Putamen (tissue), 1 donor: ENCODE measurements at places on chromosomes 2 and 18.

DNA sequence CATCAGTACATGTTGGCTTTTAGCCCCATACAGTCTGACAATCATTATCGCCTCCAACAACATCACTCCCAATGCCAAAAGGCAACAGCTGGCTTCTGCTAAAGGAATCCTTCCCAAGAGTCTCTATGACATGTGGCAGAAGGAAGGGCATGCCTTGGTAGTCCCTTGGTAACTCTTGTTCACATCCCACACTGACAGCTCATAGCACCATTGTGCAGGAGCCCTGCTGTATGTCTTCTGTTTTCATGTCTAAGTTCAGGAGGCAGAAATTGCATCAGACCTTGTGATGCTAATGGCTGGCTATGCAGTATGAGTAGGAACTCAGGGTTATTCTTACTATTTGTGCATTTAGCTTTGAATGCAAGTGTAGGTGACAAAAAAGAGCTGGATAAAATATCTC lies 392.1 kb downstream of the PTH2R start:
- no peak for DNase-seq

GRCh38 chr2:74551942-74552913 lies 1.5 kb downstream of the LOXL3 start:
- no peak for DNase-seq

DNA sequence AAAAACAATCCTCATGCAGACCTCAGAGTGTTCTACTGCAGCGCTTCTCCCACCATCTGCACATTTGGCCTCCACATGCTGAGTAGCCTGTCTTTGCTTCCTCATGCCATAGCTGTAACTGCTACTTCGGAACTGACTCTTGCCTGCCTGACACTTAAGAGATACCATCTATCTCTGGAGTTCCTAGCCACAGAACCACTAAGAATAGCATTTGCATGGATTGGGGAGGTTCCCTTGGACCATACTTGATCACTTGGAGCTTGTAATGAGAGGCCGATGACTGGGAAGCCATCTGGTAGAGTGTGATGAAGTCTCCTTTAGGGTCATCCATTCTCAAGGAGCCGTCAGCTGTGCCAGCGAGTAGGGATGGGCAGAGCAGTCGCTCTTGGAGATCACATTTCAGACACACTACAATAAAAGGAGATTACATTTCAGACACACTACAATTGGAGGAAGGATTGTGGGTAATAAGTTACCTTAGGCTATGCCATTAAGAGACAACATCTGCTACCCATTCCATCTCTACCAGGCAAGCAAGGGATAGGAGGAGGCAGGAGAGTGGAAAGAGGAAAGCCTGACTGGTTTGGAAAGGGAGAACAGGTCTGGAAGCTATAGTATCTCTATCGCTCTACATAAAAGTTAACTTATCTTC lies 21.8 kb downstream of the DOK1 start:
- DNase-seq = no peak

DNA sequence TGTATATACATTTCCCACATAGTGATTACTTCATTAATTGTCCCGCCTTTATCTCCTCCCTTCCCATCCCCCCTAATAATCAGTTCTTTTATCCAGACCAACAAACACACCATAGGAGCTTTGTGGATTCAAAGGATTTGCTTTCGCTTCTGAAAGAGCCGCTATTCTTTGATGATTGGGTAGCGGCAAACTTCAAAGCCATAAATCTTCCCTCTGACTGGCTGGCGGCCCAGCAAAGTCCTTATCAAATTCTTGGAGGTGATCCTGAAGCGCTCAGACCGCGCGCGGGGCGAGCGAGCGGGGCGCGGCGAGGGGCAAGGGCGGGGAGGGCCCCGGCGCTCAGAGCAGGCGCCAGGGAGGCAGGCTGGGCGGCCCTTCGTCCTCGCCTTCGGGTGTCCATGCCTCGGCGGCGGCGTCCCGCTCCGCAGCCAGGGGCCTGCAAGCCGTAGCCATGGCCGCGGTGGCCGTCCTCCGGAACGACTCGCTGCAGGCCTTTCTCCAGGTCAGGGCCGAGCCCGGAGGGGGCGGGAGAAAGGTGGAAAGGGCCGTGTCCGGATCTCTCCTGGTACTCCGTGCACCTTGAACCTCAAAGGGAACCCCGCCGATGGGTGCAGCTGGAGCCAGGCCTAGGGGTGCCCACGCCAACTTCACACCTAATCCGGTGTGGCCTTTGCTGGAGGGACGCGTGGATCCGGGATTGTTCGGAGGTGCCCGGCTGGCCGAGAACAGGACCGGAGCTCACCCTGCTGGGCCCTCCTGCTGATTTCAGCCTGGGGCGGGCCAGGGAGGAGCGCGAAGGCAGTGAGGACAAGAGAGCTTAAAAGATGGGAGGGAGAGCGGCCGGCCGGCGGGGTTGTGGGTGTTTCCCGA lies at the start of gene SP5:
Gene SP5, plus strand, starts transcription at position 276 of the 870 bp plus-strand sequence. Its CDS starts 176 bp downstream, at position 452.
- DNase-seq = no peak

GRCh38 chr2:105073591-105073990 lies 35.7 kb downstream of the MRPS9 start:
- DNase-seq = no peak

DNA sequence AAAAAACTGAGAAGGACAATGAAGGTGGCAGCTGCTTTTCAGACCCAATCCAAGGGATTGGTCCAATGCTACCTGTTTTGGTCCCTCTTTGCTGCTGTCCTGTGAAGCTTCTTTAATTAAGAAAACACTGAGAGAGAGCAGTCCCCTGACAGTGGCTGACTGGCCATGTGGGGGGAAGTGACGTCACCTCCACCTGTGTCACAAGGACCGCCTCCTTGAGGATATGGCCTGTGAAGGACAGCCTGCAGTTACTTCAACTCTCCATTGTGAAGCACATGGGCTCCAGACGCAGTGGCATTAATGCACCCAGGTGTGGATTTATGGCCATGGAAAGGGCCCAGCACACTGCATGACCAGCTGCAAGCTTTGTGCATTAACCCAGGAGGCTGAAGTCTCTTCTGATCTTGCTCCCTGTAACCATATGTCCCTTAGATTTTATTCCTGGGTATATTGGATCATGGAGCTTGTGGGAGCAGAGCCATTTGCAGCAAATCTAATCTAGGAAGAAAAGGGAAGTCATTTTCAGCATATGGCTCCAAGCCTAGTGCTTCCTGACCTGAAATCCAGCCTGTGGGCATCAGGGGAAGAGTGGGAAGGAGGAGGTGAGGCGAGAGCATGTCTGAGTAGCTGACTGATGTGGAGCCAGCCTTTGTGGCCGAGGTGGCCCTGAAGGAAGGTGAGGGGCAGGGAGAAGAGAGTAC lies 32.2 kb downstream of the KIF5C start:
- DNase-seq = no peak

GRCh38 chr2:17540093-17540812 lies at the start of gene VSNL1:
Gene VSNL1, plus strand, starts transcription at chr2:17540696. Its CDS starts 51,379 bp downstream, at chr2:17592075.
- peak; percentile 30 for DNase-seq

GRCh38 chr2:55843096-55843993 lies 80.2 kb downstream of the EFEMP1 start:
- DNase-seq = no peak

DNA sequence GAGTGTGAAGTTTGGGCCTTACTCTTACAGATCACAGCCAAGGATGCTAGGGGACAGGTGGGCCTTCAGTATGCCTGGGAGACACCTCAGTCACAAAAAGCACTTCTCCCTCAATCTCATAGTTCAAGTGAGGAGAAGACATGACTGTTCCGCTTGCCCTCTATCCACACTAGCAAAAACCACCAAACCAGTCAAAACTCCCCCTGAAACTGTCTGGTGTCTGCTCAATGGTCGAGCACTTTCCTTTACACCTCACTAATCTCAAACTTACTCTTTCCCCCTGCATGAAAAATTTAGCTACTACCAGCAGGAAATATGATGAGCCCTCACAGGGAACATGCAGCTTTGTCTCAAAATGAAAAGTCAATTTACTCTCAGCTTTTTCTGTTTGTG lies 232.2 kb downstream of the TRIB2 start:
- DNase-seq = no peak

GRCh38 chr2:223048519-223048918 lies 3.5 kb upstream of the KCNE4 start:
- no peak for DNase-seq

DNA sequence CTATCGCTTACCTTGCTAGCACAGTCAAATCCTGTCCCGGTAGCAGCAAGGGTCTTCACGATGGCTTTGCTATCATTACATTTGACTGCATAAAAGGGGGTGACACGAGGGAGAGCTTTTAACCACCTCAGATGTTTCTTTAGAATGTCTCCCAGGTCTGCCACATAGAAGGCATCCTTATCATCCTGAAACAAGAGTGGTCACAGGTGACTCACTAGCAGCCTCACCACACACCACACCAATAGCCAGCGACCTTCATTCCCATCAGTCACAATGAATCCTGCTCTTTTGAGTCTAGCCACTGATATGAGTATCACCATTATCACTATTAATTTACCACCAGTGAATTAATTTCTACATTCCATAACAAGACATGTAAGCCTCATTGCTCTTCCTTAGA lies 3.7 kb downstream of the ODC1 start:
- no peak for DNase-seq

- no peak for DNase-seq
These were observed 69.6 kb downstream of the ZNF516 start for GRCh38 chr18:76425146-76426131.
